Stimulated activated CD4-positive, alpha-beta T cell treated with anti-CD3 and anti-CD28 coated beads, Interleukin-1b, Interleukin-23, amount 100 ng/mL, for 48 hours (primary cell): ENCODE measurements at places on chromosomes 16 and 17.

DNA sequence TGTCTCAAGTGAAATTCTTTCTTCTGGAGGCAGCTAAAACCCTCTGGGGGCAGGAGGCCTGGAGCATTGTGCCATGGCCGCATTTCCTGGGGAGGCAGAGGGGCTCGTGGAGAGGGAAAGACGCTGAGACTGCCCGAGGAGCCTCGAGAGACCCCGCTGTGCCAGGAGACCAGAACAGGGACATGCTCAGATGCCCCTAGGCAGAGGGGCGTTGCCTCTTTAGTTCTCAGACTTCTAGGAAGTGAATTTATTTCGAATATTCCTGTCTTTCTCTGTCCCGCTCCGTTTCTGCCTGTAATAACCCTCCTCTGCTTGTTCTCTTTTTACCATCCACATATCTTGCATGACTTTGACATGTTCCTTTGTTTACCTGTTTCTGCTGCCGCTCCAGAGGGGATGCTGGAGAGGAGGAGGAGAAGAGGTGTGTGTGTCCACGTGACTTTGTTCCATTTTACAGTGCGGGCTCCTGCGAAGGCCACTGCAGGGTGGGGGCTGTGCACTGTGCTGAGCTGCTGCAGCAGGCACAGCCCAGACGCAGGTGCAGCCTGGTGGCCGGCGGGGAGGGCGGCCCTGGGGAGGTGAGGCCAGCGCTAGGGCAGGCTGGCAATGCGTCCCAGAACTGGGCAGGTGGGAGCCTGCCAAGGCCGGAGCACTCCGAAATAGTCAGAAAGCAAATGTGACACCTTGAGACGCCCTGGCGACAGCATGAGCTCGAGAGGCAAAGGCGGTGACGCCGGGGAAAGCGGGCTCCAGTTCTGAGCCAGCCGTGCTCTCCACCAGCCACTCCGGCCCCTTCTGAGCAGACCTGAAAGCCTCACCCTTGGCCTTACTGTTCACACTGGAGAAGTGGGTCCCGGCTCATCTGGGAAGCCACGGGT, 29.9 kb downstream of the CIBAR2 start:
- DNase-seq = no peak

DNA sequence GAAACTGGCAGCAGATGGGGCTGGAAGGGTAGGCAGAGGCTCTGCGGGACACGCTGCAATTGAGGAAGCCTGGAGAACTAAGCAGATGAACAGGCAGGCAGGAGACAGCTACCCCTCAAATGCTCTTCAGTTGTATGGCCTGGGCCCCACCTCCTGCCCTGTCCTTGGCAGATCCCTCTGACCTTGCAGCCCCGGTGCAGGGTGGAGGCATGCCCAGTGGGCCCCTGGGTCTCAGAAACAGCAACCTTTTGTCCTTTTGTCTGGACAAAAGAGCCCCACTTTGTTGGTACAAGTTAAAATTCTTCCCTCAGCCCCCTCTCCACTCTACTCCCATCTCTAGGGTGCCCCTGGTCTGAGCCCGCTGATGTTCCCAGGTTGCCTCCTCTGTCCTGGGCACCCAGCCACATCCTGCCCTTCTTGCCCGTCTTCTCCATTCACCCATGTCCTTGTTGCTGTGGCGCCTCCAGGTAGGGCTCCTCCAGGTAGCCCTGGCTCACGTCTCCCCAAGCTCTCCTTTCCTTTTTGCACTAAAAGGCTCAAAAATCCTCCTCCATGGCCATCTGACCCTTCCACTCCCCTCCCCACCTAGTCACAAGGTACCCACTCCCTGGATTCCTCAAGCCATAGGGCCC, 136.8 kb downstream of the CLEC16A start:
- no peak for DNase-seq

DNA sequence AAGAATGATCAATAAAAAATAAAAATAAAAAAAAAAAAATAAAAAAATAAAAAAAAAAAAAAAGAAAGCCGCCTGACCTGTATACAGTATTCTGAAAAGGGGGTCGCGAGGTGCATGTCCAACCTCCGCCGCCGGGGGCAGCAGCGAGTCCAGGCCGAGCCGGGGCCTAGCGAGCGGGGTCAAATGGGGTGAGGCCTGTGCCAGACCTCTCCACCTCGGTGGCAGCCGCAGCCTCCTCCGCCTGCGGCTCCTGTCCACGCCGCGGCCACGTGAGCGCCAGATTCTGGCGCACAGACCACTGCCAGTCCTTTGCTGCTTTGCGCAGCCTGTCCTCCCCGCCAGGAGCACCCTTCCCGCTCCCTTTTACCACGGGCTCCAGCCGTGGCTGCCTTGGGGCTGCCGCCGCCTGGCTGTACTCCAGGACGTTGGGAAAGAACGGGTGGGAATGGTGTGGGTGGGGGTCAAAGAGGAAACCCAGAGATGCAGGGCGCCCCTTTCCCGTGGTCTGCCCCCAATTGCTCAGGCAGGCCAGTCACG, 2.4 kb upstream of the BCKDK start:
- peak; percentile 82 for DNase-seq

DNA sequence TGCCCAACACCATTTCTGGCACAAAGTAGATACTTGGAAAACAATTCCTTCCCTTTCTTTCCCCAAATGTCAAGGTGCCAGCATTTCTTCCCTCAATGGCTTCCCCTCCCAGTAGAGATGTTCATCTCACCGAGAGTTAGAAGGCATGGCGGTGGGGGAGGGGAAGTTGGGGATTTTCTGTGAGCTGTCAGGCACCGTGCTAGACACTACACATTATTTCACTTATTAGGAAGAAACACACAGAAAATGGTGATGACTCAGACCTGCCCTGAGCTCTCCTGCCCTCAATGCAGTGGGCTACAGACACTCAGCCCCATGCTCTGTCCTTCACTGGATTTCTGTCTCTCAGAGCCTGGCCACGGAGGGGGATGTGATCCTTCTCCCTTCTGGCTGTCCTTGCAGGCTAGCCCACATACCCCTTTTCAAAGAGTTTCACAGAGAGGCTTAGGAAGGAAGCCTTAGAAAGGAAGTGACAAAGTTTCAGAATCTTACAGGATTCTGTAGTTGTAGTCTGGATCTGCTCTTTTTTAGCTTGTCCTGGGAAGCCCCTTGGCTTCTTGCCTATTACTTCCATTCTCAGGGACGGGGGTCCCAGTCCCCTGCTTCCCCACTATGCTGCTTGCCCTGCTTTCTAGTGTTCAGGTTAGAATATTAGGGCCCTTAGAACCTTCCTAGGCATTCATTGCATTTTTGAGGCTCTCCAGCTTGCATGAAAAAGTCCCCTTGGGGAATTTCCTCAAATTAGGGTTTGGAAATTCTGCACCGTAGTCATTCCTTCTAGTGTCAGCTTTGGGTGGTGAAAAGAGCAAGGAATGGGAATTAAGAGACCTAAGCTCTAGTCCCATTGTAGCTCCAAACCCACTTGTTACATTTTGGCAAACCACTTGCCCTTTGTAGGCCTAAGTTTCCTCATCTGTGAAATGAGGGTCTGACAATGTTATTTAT, 12.2 kb upstream of the CCL5 start:
- peak; percentile 54 for DNase-seq

GRCh38 chr17:73278465-73279453, 17.1 kb upstream of the CPSF4L start:
- DNase-seq = no peak

DNA sequence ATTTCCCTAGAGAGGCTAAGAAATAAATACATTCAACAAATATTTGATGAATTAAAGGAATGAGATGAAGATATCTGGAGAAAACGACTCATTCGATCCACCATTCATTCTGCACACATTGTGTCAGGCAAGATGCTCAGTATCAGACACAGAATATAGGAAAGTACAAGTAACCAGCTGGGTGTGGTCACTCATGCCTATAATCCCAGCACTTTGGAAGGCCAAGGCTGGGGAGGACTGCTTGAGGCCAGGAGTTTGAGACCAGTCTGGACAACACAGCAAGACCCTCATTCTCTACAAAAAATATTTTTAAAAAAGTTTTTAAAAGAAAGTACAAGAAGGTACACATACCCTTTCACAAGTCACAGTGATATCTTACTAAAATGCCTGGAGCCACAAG, 42.3 kb downstream of the CRLF3 start:
- DNase-seq = no peak

GRCh38 chr17:2214929-2215615, 88.5 kb downstream of the SMG6 start:
- DNase-seq = no peak

DNA sequence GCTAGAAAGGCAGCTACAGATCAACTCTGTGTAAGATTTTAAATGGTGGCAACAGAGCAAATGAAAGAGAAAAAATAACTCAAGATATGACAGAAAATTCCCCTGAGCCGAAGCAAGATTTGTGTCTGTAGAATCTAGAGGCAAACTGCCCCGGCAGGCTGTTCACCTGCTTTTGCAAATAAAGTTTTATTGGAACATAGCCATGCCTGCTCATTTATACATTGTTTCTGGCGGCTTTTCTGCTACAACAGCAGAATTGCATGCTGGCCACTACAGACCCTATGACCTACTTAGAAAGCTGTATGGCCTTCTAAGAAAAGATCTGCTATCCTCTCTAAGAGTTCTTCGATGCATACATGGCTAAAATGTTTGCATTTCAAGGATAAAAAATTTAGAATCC, 119.5 kb downstream of the SALL1 start:
- DNase-seq = no peak

DNA sequence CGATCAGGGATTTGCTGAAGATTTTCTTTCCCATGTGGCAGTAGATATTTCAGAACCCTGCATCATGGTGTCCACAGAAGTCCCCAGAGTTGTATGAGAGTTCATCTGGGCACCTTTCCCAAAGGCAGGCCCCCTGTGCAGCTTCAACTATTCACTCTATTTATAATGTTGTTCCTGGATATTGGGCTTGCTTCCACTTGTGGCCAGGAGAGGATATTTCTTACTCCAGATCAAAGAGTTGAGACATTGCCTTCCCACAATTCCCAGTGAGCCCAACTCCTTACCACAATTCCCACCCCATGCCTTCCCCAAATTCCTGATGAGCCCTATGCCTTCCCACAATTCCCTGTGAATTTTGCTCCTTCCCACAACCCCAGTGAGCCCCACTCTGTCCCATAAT, 206.9 kb downstream of the WWOX start:
- DNase-seq = no peak

- no peak for DNase-seq
Observed at GRCh38 chr16:79369796-79370195, 230.7 kb downstream of the MAF start.

DNA sequence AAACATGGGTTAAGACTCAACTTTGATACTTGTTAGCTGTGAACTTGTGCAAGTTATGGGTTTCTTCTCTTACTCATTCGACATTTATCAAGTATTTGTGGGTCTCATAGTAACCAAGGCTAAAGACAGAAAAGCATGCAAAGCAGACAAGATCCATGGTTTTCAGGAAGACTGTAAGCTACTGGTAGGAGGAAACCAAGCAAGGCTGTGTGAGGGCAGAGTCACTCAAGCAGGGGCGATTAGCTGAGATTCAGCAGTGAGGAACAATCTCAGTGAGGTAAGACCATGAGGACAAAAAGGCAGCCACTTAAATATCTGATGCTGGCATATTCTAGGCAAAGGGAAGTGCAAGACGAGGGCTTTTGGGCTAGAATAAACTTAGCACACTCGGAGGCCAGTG, 29.5 kb downstream of the MBTD1 start:
- no peak for DNase-seq

- DNase-seq = no peak
Observed at GRCh38 chr16:68469796-68470460, 21.6 kb upstream of the SMPD3 start.

- no peak for DNase-seq
Observed at GRCh38 chr17:77571155-77571981, 387.1 kb upstream of the TNRC6C start.

- DNase-seq = no peak
Observed at GRCh38 chr17:17511293-17511741, 15.1 kb upstream of the RASD1 start.

- peak; percentile 58 for DNase-seq
Observed at GRCh38 chr17:1398931-1399678, 917 bp downstream of the YWHAE start.

DNA sequence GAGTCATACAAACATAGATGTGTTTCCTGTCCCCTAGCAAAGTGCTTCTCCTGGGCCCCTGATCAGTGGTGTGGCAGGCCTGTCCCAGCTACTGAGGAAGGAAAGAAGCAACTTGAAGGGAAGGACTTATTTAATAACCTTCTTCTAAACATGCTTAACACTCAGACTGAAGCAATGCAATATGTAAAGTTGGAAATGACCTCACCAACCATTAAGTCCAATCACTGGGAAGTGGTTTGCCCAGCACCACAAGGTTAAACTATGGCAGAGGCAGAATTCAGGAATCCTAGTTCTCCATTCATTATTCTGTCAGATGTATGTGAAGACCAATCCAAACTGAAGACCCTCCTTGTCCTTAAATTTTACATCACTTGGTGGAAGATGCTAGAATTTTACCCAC, 39.1 kb downstream of the CENPV start:
- DNase-seq = no peak

DNA sequence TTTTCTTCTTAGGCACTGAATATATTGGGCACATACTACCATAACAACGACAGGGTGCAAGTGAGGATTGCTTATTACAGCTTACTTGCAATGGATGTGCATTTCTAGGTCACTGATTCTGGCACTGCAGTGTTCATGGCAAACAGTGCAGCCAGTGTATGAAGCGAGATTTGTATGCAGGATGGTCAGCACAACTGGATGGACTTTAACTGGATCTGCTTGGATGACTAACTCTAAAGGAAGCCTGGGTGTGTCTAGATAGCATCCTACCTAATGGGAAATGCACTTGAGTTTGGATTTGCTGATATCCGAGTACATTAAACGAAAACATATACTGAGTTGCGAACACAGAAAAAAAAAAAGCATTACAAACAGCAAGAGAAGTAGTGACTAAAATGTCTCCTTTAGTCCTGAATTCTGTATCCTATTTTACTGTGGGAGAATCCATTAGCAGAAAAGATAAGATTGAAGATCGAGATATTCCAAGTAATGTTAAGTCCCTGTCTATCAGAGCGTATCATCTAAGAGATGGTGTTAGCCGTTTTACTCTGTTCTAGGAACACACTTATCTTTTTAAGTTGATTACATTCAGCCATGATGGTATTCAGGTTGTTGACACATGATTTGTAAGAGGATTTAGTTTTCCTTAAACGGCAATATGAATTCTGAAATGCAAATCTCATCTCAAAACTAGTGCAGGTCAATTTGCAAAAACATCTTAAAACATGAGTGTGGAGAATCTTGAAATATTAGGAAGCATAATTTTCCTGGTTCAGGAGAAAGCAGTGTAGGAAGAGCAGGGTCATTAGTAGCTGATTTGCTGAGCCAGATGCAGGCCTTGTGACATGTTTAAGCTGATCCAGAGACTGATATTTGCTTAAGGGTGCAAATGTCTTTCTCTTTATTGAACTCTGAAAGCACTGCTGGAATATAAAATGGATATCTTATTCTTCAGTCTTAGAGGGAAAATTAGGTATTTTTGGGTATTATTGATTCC, 142.6 kb upstream of the CPHXL start:
- no peak for DNase-seq

DNA sequence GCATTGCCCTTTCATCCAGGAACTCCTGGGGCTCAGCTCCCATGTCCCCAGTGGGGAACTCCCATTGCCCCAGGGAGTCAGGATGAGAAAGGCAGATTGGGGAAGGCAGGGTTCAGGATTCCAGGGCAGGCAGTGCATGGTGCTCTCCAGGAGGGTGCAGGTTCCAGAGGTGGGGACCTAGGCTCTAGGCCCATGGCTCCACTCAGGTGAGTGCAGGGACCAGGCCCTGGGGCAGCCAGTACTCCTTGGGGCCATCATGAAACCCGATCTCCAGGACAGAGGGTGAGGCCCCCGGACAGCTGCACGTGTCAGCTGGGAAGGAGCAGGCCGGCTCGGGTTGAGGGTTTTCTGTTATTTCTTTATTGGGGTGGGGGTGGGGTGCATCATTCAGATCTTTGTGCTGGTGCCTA, 1.3 kb upstream of the MTSS2 start:
- DNase-seq = no peak
